ENCODE measurements at places on chromosomes 5 and 9.

- peak; percentile 54 for DNase-seq
These were observed 54.7 kb downstream of the ANXA2R start for GRCh38 chr5:42985129-42986037.

DNA sequence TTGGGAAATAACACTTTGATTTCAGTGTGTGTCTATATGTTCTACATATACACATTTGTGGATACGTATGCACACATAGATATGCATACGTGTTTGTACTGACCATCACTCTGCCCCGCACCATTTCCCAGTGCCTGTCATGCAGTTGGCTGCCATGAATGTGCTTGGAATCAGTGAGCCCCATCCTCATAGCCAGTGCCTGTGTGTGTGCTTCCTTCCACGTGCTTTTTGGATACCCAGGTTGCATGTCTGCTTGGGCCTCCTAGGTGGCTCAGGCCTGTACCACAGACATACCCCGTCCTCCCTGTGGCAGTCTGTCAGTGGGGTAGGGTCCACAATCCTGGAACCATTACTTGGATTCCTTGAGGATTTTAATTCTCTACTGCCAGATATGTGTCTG is 243.6 kb downstream of the FANCC start:
- DNase-seq: no peak

GRCh38 chr5:122408592-122409224 is 96.7 kb downstream of the SNCAIP start:
- DNase-seq: peak; percentile 10

DNA sequence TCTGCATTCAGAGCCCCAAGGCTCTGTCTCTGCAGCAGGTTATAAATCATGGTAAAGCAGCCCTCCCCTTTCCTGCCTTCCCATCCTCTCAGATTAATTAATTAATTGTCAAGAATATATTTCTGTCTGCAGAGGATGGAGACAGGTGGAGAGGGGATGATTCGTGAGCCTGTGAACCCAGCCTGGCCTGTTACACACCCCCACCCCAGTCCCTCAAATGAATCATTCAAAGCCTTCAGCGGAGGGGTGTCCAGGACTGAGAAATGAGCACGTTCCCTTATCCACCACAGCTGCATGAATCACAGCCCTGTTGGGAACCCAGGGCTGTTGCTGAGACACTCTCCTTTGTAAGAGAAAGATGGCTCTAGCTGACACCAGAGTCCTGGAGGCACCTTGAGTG is 56.0 kb downstream of the NIPAL4 start:
- peak; percentile 91 for DNase-seq

DNA sequence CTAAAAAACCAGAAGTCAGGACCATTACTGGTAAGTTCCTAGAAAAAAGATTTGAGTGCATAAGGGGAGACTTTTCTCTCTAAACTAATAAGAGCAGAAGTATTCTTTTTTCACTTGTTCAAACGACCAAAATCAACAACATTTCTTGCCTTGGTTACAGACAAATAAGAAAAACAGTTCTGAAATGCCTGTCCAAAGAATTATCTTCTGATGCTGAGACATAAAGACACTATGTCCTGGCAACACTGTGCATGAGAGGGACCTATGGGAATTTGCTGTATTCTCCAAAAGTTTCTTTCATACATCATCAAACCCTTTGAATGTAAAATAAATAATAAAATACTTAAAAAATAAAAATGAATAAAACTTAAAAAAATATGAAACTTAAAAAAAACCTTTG is 50.4 kb downstream of the ZNF474 start:
- DNase-seq: no peak

DNA sequence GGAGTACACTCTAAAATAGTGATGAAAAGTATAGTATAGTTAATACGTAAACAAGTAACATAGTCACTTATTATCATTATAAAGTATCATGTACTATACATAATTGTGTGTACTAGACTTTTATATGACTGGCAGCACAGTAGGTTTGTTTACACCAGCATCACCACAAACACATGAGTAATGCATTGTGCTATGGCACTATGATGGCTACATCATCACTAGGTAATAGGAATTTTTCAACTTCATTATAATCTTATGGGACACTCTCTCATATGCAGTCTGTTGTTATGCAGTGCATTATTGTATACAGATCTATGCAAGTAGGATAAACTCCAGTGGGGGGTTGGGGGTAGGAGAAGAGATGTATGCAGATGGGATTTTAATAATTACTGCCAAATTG is 52.7 kb upstream of the ELL2 start:
- no peak for DNase-seq

DNA sequence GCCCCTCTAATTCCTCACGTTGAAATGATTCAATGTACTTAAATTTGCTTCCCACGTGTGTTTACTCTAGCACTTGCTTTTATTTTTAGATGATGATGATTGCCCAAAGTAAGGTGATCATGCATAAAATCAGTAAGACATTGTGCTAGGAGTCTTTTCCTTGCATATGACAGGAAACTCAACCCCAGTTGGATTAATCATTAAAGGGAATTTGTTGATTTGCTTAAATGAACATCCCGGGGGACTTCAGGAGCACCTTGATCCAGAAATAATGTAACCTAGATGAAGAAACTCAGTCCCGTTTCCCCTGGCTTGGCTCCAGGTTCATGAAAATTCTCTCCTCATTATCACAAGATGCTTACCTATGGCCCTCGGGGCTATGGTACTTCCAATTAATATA is 106.1 kb upstream of the STC2 start:
- no peak for DNase-seq

DNA sequence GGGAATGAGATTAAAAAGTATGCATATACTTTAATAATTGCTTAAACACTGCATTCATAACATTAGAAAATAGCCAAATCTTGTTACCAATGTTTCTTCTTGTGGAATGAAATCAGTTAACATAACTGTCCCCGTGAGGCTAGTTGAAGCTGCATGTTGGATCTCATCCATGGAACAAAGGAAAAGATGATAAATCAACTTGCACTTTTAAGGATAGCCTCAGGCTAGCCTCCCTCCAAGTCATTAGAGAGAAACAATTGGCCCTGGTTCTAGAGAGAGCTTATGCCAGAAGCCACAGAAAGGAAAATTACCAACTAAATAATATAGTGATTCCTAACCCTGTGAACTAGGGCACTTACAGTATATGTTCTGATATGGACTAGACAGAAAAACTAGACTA is 66.9 kb downstream of the GRIN3A start:
- no peak for DNase-seq

GRCh38 chr9:18077941-18078678 is 395.8 kb upstream of the ADAMTSL1 start:
- DNase-seq: no peak

DNA sequence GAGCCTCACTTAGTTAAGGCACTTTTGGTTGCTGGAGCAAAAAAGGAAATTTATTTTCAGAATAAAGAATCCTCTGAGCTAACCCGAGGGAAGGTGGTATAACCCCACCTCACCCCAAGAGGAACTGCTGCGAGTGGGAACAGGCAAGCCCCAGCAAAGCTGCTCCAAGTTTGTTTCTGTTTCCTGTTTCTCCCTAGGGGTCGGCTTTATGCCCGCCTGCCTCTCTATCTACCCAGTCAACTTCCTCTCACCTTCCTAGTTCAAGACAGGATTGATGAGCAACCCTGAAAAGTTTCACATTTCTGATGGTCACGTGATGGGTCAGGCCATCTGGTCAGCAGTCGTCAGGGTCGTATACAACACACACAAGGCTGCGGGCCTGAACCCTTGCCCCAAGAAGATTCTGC is 31.1 kb downstream of the TRIO start:
- DNase-seq: no peak

- peak; percentile 83 for DNase-seq
These were observed at the start of gene WWC1 for GRCh38 chr5:168291342-168291963. Gene WWC1 (plus strand): TSS chr5:168291645. CDS start chr5:168292153, 508 bp downstream.

- DNase-seq: no peak
These were observed 27.1 kb downstream of the CCDC125 start for GRCh38 chr5:69305512-69305911.

DNA sequence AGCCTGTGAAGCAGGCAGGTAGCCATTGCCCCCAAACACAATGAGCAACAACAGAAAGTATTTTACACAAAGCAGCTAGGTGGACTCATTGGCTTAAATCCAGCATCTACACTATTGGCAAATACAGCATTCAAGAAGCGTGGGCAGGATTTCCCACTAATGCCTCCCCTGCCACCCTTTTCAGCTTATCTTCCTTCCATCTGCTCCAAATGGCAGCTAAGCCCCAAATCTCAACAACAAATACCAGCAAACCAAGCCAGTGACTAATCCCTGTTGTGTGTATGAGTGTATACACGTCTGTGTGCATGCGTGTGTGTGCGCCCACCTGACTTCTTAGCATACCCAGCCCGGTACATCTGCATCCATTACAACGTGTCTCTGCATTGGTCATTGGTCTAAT is 151.2 kb upstream of the WWC1 start:
- no peak for DNase-seq

DNA sequence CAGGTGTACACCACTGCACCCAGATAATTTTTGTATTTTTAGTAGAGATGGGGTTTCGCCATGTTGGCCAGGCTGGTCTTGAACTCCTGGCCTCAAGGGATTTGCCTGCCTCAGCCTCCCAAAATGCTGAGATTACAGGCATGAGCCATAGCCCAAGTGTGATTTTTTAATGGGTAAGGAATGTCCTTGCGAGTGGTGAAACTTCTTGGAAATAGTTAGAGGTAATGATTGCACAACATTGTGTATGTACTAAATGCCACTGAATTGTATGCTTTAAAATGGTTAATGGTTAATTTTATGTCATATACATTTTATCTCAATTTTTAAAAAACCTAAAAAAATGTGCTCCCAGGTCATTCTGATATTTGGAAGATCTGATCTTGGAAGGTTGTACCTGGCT is 59.9 kb upstream of the IL6ST start:
- no peak for DNase-seq

DNA sequence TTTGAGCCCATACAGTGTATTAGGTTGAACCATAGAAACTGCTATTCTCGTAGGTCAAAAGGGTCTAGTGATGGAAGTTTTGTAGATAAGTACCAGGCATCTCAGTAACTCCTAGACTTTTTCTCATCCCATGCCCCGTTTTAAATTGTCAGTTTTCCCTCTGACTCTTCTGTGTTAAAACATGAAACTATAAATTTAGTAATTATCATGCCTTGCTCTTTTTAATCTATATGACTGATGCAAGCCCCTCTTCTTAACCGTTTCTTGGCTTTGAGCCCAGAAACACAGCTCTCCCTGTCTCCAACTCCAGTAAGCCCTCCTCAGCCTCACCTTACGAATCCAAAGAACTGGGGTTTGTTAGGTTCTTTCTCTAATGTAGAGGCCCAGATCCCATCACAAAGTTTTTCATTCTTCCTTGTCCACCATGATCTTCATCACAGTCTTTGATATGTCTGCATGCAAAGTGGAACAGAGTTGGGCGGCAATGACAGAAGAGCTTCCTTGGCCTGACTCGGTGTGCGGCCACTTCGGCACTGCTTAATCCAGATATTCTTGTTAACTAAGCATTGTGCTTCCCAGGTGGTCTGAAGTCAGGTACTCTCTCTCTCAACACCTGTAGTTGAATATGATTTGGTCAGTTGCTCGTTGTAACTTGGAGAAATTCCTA is 21.1 kb downstream of the RGMB start:
- no peak for DNase-seq

DNA sequence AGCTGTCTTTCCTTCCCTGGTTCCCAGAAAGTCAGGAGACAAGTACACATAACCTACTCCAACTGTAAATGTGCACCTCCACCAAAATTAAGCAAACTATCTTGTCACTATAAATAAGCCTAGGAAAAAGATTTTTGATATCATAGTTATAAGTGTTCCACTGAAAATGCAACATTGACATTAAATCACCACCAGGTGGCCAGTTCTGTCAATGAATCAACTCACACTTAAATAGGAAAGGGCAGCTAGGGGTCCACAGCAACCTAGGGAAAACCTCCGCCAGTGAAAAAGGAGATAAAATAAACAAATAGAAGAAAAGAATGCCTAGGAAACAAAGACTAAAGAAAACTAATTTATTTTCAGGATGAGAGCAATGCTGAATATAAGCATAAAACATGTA is 243.0 kb upstream of the PTPRD start:
- peak; percentile 0 for DNase-seq

DNA sequence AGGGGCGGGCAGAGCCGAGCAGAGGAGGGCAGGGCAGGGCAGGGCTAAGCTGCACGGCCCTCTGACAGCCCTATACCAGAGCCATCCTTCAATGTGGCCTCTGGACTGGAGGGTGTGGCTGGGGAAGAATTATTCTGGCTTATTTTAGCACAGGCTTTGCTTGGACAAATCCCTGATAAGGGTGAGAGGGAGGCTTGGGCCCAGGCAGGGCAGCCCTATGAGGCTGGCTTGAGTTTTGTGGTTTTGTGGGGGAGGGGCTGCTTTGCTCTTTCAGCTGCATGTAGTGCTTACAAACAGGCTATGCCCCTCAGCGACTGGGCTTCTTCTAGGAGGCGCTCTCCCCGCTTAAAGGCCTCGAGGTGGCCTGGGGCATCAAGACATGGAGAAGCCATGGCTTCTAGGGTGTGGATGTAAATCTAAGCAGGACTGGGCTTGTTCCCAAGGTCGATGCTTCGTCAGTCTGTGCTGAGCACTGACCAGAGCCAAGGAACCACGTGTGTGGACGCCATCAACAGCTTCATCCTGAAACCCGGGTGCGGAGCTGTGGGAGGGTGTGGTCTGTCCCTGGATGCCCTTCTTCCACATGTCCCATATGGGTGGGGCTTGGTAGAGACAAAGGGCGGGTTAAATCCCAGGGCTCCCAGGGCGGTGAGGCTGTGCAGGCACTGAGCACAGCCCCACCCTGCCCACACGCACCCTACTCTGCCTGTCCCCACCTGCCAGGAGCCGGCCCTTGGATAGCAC is 45.7 kb upstream of the IPPK start:
- peak; percentile 51 for DNase-seq

DNA sequence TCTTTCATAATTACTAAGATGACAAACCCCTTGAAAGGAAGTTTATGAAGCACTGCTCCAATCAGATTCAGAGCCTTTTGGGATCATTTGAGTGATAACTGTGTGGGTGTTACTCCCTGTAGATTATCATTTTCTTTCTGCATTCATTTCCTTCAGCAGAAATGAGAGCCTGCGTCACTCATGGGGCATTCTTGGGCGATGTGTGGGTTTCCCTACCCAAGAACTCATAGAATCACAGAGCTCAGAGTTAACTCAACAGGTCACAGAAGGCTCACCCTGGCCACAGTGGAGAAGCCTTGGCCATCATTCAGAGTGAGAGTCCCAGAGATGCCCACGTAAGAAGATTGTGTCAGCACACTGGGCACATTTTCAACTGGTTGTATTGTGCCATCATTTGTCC is 401.9 kb downstream of the TLE4 start:
- DNase-seq: no peak

DNA sequence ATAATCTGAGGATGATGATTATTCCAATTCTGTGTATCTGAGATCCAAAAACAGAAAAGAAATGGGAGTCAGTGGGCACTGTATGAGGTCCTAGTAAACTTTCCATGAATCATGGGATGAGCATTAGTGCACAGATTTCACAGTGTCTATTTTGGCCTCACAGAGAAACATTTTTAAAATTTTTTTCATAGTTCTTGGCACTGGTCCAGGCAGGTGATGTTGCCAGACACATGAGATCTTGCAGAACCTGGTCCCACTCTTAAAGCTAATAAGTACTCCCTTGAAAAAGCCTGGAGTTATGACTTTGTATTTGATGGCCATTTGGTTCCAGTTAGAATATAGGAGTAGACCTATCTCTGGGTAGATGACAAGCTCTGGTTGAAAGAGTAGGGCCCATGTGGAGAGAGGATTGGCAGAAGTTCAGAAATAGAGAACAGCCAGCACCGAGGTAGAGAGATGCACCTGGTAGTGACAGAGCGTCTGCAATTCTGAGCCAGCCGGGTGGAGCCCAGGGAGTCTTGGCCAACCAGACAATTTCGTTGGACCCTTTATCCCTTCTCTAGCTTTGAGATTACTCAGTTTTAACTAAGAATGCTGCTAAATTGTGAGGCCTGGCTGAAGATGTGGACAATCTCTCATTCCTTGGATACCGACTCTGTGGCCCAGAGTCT is 6.3 kb upstream of the TNFSF15 start:
- no peak for DNase-seq

Data from astrocyte of the hippocampus (primary cell).